ENCODE measurements at places on chromosomes 11 and 22.
A peak's percentile ranks its signal among the peaks of the same experiment; 100 is the strongest.

- DNase-seq = no peak
Observed at GRCh38 chr11:108568195-108568858, 25.2 kb downstream of the EXPH5 start.

GRCh38 chr22:28019360-28019759, 100.3 kb upstream of the PITPNB start:
- no peak for DNase-seq

DNA sequence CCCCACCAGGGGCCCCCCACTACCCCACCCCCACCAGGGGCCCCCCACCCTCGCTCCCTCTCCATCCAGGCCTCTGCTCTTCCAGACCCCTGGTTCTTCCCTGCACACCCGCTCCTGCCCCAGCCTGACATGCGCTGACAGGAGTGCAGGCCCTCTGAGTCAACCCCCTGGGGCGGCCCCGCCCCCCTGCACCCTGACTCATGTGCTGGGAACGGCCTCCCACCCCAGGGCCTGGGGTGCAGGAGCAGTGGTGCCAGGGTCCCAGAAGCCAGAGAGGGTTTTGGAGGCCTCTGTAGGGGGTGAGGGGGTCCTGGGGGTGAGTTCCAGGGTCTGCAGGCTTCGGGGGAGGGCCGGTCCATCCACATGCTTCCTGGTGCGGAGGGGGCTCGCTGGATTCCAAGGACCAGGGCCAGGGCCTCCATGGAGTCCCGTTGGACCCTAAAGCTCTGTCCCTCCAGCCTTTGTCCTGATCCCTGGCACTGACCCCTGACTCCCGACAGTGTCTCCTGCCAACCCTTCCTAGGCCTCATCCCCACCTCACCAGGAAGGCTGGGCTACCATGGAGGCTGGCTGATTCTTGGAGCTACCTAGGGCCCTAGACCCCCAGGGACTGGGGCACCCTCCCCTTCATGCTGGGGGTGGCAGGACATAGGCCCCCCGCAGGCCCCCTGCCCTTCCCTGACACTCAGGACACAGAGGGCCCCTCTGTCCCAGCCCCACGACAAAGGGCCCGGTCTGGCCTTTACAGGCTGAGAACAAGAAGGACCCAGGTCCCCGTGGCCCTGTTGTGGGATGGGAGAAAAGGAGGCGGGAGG, 583 bp upstream of the PKP3 start:
- DNase-seq = peak; percentile 58

- peak; percentile 98 for DNase-seq
Observed at GRCh38 chr11:10454878-10455631, at the start of gene AMPD3. Gene AMPD3, plus strand, starts transcription at chr11:10455264. Its CDS starts 6,256 bp downstream, at chr11:10461520.

DNA sequence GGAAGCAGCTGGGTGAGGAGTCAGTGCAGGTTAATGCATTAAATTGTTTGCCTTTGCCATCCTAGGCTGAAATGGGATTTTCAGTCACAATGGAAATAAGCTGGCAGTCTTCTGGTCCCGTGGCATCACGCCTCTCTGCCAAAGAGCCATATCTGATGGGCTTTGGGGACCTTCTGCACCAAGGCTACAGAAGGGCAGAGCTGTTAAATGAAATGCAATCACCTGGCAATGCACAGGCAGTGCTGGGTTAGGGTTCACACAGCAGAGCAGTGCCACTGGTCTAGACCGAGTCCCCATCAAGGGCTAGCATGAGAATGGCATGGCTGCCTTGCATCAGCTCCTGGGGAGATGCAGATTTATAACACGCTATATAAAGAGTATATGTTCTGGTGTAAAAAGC, 749.2 kb downstream of the NTM start:
- DNase-seq = no peak

GRCh38 chr11:110430267-110431050, 711 bp downstream of the FDX1 start:
- peak; percentile 69 for DNase-seq

DNA sequence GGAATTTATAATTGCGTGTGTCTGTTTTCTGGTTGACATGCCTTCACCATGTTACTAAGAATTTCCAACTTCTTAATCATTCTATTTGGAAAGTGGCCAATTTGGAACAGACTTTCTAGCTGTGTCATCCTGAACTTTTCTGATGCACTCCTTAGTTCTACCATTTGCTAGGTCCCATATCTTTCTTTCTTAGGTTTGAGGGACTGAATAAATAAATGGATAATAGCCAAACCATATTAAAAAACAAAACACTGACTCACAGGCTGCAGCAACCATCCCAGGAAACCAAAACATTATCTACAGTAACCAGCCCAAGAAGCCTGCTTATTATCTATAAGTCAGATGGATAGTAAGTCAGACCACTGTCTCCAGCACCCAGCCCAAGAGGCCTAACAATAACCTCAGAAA, 57.5 kb upstream of the PLET1 start:
- peak; percentile 20 for DNase-seq
